Right lung (tissue), 10 donors: ENCODE measurements at places on chromosomes 3 and 15.

- peak; percentile 62 for DNase-seq
These were observed 51.4 kb downstream of the XXYLT1 start for GRCh38 chr3:195219351-195220230.

GRCh38 chr3:110174908-110175307, 837.6 kb upstream of the DPPA4 start:
- DNase-seq = no peak

DNA sequence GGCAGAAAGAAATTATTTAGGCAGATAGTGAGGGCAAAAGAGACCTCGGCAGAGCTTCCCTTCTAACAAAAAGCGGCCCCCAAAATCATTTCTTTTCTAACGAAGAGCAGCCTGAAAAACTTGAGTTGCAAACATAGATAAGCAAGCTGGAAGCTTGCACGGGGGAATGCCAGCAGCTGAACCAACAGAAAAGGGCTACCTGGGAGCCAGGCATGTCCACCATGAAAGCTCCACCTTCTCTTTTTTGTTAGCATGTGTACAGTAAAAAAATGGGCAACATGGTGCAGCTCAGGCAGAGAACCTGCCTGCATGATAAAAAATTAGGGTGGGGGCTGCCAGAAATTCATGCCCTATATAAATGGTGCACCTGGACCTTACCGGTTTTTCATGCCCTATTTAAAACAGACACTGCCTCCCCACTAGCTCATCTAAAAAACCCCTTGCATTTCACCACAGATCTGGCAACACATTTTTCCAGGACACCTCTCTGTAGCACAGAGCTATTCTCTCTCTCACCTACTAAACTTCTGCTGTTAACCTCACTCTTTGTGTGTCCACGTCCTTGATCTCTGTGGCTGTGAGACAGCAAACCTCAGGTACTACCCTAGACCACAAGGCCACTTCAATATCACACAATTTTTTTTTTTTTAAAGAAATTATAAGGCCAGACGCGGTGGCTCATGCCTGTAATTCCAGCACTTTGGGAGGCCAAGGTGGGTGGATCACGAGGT, 18.7 kb downstream of the SLC33A1 start:
- no peak for DNase-seq

DNA sequence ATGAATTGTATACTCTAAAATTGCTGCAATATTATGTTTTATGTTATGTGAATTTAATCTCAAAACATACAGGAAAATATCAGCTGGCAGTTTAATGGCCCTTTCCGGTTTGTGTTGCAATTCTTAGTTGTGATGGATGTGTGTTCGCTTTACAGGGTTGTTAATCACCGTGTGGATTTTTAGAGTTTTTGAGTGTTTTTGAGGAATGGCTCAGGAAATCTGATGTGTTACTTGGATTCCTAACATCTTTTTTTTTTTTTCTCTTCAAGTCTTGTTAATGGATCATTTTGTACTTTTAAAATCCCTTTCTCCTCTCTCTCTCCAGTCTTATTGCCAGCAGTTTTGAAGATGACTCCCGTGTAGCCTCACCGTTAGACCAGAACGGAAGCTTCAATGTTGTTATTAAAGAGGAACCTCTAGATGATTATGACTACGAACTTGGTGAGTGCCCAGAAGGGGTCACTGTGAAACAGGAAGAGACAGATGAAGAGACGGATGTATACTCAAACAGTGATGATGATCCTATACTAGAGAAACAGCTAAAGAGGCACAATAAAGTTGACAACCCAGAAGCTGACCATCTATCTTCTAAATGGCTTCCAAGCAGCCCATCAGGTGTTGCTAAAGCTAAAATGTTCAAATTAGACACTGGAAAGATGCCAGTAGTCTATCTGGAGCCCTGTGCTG, 35.7 kb downstream of the MGA start:
- DNase-seq = peak; percentile 23

DNA sequence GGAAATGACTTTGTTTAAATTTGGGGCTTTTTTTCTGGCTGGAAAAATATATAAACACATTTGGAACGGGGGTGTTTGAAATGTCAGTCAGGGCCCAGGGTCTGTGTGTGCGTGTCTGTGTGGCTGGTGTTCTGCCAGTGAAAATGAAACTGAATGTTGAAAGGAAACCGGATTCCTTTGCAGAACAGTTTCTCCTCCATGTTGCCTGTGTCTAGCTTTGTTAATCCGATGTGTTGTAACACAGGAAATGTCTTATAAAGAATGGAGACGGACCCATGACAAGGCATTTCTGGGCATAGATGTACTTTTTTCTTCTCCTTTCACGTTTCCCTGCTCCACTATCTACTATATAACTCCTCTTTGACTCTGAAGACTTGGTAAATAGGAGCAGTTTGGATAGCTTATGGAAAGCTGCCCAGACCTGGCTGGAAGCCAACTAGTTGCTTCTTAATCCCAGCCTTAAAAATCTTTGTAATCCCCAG, 2.8 kb downstream of the SQOR start:
- peak; percentile 78 for DNase-seq

GRCh38 chr3:157370867-157371266, 65.8 kb upstream of the PTX3 start:
- DNase-seq = no peak

DNA sequence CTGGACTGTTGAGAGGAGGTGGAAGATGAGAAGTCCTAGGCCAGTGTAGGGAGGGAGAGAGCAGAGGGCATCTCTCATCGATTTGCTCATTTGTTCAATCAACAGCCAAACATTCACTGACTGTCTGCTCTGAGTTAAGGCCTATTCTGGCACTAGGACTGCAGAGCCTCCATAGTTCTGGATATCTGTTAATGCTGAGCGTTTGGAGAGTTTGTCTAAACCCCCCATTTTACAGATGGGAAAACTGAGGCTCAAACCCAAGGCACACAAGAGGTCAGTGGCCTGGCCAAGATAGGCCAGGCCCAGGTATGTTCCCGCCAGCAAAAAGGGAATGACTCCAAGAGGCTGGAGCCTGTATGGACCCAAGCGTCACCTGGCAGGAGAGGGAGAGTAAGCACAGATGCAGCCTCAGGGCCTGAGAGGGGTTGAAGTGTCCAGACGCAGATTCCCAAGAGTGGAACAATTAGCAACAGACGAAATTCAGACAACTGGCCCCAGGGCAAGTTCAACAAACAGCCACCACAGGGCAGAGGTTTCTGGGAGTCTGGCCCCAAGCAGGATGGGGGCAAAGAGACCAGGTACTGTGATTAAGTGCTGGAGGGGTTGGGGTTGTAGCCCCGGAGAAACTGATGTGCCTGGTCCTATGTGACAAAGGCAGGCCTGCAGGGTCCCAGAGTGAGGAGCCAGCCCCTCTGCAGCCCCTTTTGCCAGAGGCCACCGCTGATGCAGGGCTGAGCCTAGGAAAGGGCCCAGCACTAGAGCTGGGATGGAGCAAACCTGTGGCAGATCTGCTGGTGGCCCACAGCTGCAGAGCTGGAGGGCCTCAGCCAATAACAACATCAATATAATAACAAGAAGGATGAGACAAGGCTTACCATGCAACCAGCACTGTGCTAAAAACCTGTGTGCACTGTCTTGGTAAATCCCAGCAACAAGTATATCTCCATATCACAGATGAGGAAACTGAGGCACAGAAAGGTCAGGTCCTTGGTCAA, 245.1 kb upstream of the TLE3 start:
- DNase-seq = no peak

DNA sequence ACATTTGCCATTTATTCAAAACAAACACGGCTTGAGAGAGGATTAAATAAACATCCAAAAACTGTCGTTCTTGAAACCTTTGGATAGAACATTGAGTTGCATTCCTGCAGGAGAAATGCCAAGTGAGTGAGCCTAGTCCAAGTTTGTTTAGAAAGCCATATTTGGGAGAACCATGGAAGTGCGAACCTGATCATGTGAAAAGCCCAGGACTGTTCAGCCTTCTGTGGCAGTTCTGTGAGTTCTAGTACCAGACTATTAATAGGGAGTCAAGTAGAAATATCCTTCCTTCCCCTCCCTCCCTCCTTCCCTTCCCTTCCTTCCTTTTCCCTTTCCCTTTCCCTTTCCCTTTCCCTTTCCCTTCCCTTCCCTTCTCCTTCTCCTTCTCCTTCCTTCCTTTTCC, 470.4 kb downstream of the LPP start:
- no peak for DNase-seq

DNA sequence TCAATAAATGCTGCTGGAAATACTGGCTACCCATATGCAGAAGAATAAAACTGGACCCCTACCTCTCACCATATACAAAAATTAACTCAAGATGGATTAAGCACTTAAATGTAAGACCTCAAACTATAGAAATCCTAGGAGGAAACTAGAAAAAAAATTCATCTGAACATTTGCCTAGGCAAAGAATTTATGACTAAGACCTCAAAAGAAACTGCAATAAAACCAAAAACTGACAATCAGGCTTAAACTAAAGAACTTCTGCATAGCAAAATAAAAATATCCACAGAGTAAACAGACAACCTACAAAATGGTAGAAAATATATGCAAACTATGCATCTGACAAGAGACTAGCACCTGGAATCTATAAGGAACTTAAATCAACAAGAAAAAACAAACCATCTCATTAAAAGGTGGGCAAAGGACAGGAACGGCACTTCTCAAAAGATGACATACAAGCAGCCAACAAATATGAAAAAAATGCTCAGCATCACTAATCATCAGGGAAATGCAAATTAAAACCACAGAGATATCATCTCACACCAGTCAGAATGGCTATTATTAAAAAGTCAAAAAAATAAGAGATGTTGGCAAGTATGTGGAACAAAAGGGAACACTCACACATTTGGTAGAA, 47.0 kb downstream of the MYO9A start:
- DNase-seq = no peak

GRCh38 chr15:63389902-63390670, 8.4 kb upstream of the CA12 start:
- no peak for DNase-seq

GRCh38 chr3:141764986-141765385, 1.8 kb downstream of the GRK7 start:
- peak; percentile 13 for DNase-seq

- no peak for DNase-seq
These were observed 346.3 kb upstream of the MDFIC2 start for GRCh38 chr3:70658513-70659310.

- no peak for DNase-seq
These were observed 8.9 kb upstream of the CNTN3 start for GRCh38 chr3:74623261-74623836.

GRCh38 chr3:29335438-29335837, 54.6 kb downstream of the RBMS3 start:
- peak; percentile 95 for DNase-seq

- no peak for DNase-seq
These were observed 48.9 kb upstream of the NAALADL2 start for GRCh38 chr3:174810254-174810653.

- DNase-seq = no peak
These were observed 34.4 kb upstream of the TPRG1 start for GRCh38 chr3:189137416-189137815.

DNA sequence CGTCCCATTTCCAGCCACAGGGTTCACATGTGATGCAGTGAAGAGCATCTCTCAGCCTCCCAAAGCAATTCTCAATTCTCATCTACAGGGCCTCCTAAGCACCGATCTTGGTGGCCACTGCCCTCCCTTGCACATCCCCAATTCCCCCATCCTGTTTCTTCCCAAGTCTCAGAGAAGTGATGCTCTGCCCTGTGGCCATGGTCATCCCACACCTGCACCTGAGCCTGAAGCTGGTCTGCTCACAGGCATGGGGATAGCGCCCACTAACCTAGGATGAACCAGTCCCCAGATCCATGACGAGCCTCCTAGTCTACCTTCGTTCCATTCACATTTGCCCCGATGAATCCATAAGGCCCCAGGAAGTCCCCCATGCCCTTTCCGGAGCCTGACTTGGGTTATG, 201.5 kb downstream of the UACA start:
- no peak for DNase-seq

DNA sequence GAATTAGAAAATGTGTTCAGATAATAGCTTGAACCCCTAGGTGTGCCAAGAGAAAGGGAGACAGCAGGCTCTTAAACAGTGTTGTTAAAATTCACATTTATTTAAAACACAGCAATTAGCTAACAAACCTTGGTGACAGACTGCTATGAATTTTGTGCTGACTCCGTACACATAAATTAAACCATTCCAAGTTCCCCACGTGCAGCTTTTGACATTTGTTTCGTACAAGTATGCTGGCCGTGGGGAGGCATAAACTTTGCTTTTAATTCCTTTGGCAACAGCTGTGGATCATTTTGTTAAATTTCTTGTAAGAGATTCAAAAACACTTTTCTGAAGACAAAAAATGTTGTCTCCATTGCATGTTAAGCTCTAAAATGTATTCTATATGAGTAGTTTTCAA, 465.3 kb downstream of the FGF12 start:
- no peak for DNase-seq

DNA sequence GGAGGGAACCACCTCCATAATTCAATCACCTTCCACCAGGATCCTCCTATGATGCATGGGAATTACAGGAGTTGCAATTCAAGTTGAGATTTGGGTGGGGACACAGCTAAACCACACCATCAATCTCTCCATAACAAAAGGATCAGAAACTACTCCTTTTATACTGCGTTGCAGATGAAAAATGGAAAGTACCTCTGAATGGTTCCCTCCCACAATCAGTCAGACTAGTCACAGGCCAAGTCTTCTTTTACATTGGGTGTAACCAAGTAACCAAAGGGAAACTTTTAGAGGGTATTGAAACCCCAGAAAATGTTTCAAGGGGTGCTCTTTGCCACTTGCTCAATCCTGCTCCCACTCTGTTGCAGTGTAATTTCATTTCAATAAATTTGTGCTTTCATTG, 504.3 kb upstream of the CNTN3 start:
- no peak for DNase-seq

- no peak for DNase-seq
These were observed 68.4 kb downstream of the CRTC3 start for GRCh38 chr15:90598031-90598577.

DNA sequence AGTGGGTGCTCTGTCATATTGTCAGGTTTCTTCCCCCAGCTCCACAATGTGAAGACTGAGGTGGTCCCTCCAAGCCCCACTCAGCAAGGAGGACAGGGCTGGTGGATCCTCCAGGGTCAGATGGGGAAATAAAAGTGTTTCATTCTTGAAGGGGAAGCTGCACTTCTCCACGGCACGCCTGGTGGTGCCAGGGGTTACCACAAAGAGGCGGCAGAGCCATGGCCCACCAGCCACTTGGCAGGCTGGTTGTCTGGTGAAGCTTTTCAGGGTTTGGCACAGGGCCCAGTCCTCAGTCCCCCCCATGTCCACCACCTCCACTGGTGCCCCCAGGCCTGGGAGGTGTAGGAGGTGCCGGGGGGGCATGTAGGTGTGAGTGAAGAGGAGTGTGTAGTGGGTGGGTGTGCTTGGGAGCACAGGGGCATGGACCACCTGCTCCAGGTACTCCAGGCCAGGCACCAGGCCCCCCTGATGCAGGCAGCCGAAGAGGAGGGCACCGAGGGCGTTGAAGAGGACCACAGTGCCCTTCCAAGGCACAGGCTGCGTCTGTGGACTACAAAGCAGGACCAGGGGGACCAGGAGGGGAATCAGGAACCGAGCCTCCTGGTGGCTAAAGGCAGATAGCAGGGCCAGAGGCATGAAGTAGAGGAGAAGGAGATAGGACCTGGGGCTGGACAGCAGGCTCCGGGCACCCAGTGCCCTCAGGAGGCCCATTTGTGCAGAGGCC, 5.0 kb upstream of the NCBP2 start:
- DNase-seq = no peak
